ENCODE measurements at places on chromosomes 2 and 18.

- DNase-seq, result no peak
These were observed 633.2 kb upstream of the PKDCC start for GRCh38 chr2:41414486-41415230.

GRCh38 chr2:162075689-162076132, 1.7 kb upstream of the DPP4 start:
- no peak for DNase-seq

GRCh38 chr2:109563288-109563687, 50.5 kb downstream of the SEPTIN10 start:
- no peak for DNase-seq

GRCh38 chr2:37656512-37657423, 14.7 kb downstream of the CDC42EP3 start:
- no peak for DNase-seq

DNA sequence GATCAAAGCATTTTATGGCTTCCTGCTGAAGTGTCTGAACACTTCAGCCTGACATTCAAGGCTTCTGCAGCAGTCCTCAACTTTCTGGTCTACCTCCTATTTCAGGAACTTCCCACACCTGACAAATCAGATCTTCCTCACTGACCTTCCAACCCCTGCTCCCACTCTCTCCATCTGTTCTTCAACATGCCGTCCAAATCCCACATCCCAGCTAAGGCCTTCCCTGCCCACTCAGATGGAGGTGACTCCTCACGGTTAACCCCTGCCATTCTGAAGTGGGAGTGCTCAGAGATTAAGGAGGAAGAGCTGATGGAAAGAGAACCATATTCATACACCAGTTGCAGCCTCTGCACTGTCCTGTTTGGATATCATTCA, 104.8 kb downstream of the POLR1A start:
- no peak for DNase-seq

Measured in T-helper 17 cell (primary cell).